Spinal cord (tissue), 10 donors: ENCODE measurements at places on chromosomes 11 and 22. TPM values are rescaled to one million over a fixed set of nuclear protein-coding genes. Genes with fewer than 3 reads are reported as not detected.

DNA sequence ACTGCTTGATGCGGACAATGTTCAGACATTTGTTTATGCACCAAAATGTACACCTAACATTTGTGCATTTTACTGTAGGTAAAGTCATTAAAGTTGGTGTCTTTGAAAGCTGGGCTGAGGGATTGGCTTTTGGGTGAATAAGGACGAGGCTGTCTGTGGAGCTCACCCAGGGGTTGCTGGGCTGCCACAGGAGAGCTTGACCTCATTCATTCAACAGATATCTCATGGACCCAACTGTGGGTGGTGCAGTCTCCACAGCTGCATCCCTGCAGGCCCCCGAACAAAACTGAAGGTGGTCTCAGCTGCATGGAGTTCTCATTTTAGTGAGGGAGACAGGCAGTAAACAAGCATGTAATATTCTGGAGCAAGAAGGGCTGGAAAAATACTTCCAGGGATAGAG, 32.7 kb downstream of the SGSM3 start:
- DNase-seq, result no peak
- no peak overlapping the region for H3K27ac ChIP-seq
- H3K36me3 ChIP-seq, result peaks cover 65% of the 10 kb centered on the region
- no peaks in the 10 kb centered on the region for H3K27me3 ChIP-seq
- no peaks in the 10 kb centered on the region for H3K4me1 ChIP-seq
- H3K4me3 ChIP-seq, result no peak overlapping the region

RASSF7 gene
- 18.3 TPM for total RNA-seq

RASSF10 gene
- 14.2 TPM for total RNA-seq

ABTB2 gene
- 4.0 TPM for total RNA-seq
